ENCODE measurements at places on chromosomes 1 and 21.
A peak's percentile ranks its signal among the peaks of the same experiment; 100 is the strongest.

- DNase-seq, result no peak
These were observed 24.0 kb upstream of the DIRAS3 start for GRCh38 chr1:68074472-68074871.

DNA sequence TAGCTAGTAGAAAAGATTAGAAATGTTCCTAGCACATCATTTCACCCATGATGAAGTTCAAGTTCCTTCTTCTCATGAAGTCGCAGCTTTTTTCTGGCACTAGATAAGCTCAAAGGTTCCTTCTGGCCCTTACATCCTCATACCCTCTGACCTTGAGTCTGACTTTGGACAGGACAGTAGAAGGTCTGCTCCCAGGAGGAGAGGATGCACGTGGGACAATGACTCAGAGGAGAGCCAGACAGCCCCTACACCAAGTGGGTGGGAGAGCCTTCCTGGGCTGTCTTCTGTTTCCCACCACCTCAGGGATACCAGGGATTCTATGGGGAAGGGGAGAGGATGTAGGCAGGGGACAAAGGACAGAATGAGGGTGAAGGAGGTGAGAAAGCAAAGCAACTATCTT lies 86.0 kb downstream of the HHIPL2 start:
- no peak for DNase-seq

- peak; percentile 38 for DNase-seq
These were observed 31.6 kb upstream of the PAX7 start for GRCh38 chr1:18599086-18599485.

DNA sequence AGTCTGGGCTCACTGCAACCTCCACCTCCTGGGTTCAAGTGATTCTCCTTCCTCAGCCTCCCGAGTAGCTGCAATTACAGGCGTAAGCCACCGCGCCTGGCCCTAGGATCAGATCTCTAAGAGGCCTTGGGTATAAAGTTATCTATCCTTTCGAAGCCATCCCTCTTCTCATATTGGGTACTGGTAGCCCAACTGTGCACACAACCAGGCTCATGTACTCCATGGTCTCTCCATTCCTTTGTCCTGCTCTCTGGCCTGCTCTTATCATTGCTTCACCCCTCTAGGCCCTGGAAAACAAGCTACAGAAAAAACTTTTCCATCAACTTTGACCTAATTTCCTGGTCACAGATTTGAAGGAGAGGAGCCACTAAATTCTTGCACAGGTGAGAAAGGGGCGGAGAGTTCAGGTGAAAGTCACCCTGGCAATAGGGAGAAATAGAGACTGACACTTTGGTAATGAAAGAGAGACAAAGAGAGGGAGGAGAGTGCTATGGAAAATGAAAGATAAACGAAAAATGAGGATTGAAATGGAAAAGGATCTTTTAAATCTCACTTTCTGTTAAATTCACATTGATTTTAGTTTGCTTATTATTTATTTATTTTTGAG lies 6.0 kb downstream of the TXNIP start:
- DNase-seq, result no peak

DNA sequence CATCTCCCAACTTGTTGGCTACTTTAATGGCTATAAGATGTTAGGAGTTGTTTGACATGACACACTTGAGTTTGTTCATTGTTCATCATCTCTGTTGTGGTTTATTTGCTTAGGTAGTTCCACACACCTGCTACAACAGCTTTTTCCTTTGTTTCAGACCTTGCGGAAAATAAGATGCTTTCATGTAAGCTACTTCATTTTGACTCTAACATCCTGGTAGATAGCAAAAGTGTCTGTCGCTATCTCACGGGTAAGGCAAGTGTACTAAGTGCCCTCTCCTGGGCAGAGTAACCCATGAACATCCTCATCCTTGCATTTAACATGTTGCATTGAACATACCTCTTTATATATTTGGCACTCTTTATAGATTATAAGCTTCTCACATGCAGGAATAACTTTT lies 1.6 kb upstream of the OR10T2 start:
- DNase-seq, result no peak

DNA sequence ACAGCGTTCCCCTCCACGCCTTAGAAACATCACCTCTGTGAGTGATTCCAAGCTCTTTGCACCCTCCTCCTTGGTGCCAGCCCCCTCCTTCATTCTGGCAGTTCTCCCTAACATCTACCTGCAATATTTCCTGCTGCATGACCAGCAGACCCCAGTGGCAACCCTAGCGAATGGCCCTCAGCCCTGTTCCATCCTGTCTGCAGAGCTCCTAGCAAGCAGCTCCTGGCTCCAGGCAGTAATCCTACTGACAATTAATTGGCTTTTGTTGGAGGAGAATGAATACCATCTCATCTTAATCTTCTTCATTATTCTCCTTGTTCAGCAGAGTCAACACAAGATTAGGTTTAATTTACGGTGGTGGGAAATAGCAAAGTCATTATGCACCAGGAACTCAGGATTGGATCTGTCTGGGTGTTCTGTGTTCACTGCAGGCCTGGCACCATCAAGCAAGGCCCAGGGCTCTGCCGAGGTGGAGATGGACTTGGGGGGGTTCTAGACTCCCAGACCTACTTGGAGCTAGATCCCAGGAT lies 12.4 kb downstream of the FBXO2 start:
- DNase-seq, result peak; percentile 99

- no peak for DNase-seq
These were observed 25.0 kb downstream of the PTPN22 start for GRCh38 chr1:113846391-113847035.

DNA sequence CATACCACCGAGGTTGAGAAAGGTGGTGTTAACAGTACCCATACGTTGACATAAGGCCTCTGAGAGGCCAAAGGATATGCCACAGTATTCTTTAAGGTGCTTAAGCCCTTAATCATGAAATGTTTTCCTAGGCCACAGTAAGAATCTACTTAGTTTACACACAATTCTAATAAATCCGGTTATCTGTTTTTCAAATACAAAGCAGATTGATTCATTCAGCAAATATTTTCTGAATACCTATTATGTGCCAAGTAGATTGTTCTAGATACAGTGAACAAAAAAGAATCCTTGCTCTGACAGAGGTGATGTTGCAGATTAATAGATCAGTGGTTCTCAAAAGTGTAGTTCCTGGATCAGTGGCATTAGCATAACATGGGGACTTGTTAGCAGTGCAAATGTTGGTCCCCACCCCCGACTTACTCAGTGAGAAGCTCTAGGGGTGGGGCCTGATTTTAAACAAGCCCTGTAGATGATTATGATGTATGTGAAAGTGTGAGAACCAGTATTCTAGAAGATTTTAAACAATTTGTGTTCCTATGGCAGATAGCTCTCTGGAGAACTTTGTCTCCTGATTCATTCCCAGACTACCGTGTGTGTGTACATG lies 61.6 kb downstream of the NFIA start:
- peak; percentile 29 for DNase-seq

GRCh38 chr1:216621536-216621935 lies 101.7 kb downstream of the ESRRG start:
- peak; percentile 96 for DNase-seq

GRCh38 chr1:31614414-31615005 lies 3.0 kb upstream of the HCRTR1 start:
- peak; percentile 89 for DNase-seq

DNA sequence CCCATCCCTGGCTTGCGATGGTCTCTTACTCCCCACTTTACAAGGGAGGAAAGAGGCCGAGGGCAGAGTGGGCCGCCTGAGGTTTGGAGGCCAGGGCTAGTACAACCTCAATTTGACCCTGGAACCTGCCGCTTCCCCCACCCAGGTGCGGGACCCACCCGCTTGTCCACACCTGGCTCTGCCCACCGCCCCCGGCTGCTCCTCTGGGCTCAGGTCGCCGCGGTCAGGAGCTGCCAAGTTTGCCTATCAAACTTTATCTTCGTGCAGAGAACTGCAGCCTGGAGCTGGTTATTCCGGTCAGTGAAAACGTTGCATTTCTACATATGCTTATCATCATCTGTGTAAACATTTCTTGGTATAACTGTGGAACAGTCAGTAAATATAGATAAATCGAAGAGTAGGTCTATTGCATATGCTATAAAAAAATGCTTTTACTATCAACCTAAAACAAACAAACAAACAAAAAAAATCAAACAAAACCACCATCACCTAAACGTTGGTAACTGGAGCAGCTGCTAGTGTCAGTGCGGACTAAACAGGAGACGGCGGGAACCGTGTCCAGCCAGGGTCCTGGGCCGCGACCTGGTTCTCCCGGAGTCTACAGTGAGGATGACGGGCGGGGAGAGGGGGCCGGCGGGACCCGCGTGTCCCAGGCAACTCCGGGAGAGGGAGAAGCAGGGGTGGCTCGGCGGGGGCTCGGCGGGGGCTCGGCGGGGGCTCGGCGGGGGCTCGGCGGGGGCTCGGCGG lies 906 bp upstream of the ADARB1 start:
- peak; percentile 50 for DNase-seq

Data from NCI-H82 (cell line).